CD4-positive, alpha-beta T cell (primary cell): ENCODE measurements at places on chromosomes 2 and 18.

DNA sequence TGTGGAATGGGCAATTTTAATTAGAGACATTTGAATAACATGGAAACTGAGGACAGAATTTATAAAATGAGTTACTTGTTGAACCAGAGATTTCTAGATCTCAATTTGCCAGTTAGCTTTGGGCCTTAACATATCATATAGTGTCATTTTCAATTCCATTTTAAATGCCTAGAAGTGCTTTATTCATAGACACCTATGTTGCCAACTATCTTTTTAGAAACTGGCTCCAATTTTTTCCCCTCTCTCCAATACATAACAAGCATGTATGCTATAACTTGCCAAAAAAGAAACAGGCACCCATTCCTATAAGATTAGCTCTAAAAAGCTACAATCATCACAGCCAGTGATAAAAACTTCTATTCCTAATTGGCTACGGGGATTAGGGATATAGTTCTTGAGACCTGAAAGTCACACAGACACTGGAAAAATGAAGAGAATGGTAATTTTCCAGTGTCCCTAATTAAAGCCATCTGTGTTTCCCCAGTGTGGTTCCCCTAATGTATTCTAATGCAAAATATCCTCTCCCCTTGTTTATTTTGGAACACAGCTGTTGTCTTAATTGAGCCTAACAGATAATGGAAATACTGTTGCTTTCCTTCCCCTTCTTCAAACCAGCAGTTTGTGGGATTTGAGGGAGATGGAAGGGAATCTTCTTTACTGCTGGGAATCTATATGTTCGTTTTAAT is 205.5 kb upstream of the FSHR start:
- no peak for DNase-seq

DNA sequence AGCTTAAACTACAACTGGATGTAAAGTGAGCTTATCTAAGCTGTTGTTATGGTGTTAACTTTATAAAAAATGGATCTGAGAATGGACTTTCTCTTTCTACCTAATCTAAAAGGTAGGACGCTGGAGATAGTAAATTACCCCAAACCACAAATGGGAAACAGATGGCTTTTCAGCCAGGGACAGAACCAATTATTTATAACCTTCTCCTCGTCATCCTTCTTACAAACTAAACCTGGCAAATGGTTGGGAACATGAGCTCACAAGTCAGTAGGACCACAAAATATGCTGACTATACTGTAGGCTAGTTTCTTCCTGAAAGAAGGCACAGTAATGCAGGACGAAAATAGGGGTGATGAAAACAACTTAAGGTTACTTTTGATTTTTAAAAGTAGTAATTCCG is 32.7 kb upstream of the ZDBF2 start:
- DNase-seq, result no peak

DNA sequence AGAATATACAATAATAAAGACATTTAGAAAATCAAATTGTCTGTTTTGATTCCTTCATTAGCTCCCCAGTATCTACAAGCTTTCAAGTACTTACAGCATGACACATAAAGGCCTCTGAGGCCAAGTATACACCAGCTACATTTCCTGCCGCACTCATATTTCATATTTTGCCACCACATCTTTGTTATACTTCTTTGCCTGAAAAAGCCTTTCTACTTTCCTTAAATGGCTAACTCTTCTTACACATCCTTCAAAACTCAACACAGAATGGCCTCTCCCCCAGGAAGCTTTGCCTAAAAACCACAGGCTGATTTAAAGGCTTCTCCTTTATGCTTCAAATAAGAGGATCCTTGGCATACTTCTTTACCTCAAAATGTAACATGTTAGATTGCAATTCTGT is 4.5 kb downstream of the STK17B start:
- DNase-seq, result peak; percentile 74

GRCh38 chr18:22844190-22844589 is 88.9 kb upstream of the RBBP8 start:
- DNase-seq, result no peak

GRCh38 chr2:236749346-236749745 is 179.7 kb downstream of the ACKR3 start:
- DNase-seq, result no peak

GRCh38 chr18:22293417-22293816 is 124.0 kb downstream of the GATA6 start:
- DNase-seq, result no peak

GRCh38 chr2:133641497-133641896 is 73.2 kb upstream of the NCKAP5 start:
- no peak for DNase-seq

- DNase-seq, result no peak
Observed at GRCh38 chr18:58562999-58563667, 65.8 kb downstream of the ALPK2 start.

DNA sequence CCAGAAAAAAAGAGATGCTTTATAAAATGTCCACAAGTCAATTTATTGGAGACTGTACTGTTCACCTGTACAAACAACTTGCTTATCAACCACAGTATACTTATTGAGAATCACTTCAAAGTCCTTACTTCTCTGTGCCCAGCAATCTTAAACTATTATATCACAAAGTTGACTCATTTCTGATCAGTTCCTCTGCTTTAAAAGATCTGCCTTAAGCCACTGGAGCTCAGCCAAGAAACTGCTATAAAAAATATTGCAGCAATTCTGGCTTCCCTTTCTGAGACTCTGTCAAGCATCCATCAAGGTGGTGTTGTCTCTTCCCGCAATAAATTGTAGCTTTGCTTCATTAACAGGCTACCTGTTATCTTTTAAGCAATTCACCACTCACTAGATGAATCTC is 375.2 kb upstream of the SPHKAP start:
- no peak for DNase-seq

DNA sequence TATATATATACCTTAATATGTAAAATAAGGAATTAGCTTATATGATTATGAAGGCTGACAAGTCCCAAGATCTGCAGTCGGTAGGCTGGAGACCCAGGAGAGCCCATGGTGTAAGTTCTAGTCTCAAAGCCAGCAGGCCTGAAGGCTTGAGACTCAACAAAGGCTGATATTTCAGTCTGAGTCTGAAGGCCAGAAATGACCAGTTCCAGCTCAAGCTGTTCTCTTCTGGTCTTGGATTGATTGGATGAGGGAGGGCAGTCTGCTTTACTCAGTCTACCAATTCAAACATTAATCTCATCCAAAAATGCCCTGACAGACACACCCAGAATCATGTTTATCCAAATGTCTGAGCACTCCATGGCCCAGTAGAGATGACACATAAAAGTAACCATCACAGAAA is 22.0 kb downstream of the HNMT start:
- DNase-seq, result no peak

- no peak for DNase-seq
Observed at GRCh38 chr2:119440873-119441272, 9.2 kb downstream of the TMEM37 start.

DNA sequence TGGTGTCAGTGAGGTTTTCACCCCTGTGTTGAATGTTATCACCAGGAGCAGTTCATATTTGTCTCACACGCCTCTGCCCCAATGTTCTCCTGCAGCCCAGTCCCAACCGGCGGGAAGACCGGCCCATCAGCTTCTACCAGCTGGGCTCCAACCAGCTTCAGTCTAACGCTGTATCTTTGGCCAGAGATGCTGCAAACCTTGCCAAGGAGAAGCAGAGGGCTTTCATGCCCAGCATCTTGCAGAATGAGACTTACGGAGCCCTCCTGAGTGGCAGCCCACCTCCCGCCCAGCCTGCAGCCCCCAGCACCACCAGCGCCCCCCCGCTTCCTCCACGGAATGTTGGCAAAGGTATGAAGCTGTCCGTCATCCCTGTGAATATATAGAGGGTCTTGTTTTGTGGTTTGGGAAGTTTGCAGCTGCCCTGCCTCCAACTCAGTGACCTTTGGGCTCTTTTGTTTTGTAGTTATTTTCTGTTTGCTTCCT is 35.1 kb downstream of the ITGB1BP1 start:
- no peak for DNase-seq

DNA sequence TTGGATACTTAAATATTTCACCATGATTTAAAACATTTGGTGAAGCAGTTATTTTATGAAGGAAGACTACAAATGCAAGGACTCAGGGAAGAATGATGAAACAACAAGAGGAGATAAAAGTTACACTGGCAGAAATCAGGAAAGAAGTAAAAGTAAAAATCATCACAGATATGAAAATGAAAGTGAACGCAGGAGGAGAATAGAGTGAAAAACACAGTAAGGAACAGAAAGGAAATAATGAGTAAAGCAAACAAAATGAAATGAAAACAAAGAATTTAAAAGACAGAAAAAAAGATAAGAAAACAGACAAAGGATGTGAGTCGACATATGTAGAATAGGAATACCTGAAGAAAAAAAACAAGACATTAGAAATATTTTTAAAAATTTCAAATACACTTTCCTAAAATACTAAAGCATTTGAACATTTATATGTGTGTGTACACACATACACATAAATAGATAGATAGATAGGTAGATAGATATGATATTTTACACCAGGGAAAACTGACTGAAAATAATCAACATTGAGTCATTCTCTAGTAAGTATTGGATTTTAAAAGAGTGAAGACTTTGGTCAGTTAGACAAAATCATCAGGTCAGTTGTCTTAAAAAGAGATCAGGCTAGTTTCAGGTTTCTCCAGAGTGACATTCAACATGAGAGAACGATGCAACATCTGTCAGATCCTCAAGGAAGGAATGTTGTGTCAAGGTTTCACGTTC is 12.1 kb upstream of the KDSR start:
- no peak for DNase-seq

DNA sequence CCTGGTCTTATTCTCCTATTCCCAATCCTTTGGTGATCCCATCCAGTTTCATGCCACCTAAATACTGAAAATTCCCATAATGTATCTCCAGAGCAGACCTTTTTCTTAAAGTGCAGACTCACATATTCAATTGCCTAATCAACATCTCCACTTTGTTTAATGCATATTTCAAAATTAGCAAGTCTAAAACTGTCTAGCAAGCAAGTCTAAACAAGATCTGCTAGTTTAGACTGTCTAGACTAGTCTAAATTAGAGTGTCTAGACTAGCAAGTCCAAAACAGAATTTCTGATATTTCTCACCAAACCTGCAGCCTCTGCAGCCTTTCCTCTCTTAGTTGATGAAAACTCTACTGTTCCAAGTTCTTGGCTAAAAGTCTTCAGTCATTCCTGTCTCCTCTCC is 44.6 kb downstream of the THUMPD2 start:
- no peak for DNase-seq

GRCh38 chr2:175362331-175362730 is 180.8 kb upstream of the ATP5MC3 start:
- no peak for DNase-seq

- DNase-seq, result no peak
Observed at GRCh38 chr2:191739194-191739593, 61.3 kb downstream of the NABP1 start.

DNA sequence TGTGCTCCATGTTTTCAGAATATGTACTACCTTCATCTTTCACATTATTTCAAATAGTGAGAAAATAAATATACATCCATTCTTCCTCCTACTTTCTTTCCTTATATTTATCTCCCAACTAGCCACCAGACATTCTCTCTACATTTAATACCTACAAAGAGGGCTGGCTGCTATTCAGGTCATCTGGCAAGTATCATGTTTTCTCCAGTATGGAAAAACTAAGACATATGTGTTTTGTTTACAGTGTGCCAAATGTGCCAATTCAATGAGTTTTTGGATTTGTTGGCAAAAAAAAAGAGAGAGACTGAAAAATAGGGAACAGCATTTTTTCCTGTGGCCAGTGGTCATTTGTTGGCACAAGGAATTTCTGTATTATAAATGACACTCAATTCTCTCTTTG is 1207.3 kb downstream of the DPP10 start:
- no peak for DNase-seq

- DNase-seq, result no peak
Observed at GRCh38 chr2:68471385-68471784, 4.0 kb downstream of the APLF start.

DNA sequence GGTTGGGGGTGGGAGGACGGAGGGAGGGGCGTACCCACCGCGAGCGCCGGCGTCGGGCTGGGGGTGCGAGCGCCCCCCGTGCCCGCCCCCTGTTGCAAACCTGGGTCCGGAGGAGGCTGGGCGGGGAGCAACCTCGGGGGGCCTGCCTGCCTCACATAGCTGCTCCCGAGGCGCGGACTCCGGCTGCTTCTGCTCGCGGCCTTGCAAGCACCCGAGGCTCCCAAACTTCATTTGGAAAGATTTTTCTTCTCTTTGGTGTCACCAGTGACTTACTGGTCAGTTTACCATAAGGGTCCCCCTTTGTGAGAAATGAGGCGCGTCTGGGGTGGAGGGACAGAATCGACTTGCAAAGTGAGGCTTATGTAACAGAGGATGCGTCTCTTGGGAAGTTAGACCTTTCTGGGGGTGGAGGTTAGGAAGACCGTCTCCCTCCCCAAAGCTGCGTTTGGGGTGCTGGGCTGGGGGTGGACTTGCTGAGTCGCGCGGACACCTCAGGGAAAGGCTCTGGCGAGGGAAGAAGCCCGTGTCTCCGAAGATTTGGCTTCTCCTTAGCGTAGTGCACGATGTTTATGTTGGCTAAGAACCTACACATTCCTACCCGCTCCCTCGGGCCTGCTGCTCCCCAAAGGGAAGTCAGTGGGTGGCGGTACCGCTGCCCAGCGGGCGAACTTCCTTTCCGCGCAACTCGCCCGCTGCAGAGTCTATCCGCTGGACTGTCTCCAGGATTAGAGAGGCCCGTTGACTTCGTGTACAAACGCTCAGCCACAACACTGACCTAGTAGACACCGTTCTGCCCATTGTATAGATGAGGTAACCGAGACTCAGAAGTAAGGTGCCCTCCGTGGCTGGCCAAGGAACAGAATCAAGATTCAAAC is 559 bp downstream of the TMEM37 start:
- DNase-seq, result no peak

DNA sequence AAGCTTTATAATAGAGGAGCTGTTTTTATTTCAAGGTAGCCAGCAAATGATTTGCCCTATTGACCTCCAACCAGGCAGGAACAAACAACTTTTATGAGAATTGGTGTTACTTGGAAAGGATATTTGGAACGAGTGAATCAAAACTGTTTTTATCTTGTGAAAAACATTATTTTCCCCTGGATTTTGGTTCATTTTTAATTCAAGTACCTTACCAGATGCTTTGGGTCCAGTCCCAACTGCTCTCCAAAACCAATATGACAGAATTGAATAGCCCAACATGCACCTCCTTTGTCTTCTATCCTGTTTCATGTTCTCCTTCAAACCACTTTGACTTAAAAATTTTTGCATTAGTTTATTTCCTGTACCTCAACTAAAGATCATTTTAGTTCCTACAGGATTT is 178.6 kb upstream of the RBMS1 start:
- no peak for DNase-seq

- DNase-seq, result no peak
Observed at GRCh38 chr2:7919510-7919909, 762.3 kb upstream of the ID2 start.

GRCh38 chr2:59726228-59727120 is 827.0 kb downstream of the BCL11A start:
- DNase-seq, result no peak

DNA sequence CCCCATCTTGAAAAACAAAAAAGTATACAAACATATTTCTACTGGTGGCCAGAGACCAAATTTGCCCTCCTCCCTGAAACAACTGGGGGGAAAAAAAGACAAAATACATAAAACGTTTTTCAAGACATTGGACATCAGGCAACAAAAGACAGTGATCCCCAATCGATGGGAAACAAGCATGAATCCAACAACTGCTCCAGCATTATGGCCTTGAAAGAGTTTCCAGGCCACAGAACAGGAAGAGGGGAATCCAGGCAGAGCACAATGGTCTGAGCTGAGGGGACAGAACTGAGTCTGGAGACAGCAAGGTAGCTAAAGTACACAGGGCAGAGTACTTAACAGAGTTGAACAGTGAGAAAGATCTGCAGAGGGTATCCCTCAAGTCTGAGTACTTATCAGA is 4.4 kb downstream of the CCDC88A start:
- no peak for DNase-seq
